ENCODE measurements at places on chromosomes 2 and 18.

DNA sequence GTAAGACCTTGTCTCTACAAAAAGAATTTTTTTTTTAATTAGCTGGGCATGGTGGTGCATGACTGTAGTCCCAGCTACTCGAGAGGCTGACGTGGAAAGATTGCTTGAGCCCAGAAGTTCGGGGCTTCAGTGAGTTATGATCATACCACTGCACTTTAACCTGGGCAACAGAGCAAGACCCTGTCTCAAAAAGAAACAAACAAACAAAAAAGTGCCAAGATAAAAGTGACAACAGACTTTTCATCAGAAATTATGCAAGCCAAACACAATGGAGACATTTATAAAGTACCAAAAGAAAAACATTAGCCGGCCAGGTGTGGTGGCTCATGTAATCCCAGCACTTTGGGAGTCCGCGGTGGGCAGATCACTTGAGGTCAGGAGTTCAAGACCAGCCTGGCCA is 26.7 kb downstream of the HADHA start:
- DNase-seq, result no peak

GRCh38 chr2:20652673-20653575 is 2.0 kb upstream of the HS1BP3 start:
- DNase-seq, result no peak

- no peak for DNase-seq
Observed at GRCh38 chr2:82839036-82839435, 1620.0 kb downstream of the SUCLG1 start.

DNA sequence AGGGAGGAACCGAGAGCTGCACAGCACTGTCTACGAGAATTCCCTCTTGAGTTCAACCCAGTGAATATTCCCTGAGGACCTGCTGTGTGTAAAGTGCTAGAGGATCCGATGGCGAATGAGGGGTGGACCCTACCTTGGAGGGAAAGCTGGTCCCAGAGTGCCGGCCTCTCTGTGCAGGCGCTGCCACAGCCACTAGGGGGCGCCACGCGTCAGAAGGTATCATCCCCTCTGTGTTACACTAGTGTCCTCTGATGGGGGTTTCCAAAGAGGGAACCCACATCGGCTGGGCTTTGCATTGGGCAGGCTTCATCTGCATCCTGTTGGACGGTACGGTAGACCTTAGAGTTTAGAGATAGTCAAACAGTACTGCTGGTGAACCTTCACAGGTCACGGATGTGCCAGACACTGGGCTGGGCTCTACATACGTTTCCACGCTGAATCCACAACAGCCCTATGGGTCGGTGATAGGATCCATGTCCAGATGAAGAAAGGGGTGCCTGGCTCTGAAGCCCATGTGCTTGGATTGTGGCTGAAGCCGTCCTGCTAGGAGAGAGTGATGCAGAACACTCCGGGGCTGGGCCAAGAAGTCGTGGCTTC is 39.0 kb downstream of the COA5 start:
- DNase-seq, result peak; percentile 92

DNA sequence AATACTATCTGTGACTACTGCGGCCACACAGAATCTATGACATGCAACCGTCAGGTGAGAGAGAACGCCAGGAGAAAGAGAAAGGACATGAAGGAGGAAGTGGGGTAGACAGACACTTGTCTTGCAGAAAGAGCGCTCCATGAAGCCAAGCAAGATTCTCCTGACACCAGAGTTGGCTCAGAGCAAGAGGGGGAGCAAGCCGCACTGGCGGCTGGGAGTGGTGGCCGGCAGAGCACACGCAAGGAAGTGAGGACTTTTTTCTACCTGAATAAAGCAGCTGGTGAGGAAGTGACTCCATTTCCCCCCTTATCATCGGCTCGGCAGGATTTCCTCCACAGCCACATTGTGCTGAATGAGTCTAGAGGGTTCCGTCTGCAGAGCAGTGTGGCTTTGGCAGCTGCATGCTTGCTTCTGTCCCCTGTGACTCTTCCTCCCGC is 181.6 kb downstream of the BCL2 start:
- no peak for DNase-seq

DNA sequence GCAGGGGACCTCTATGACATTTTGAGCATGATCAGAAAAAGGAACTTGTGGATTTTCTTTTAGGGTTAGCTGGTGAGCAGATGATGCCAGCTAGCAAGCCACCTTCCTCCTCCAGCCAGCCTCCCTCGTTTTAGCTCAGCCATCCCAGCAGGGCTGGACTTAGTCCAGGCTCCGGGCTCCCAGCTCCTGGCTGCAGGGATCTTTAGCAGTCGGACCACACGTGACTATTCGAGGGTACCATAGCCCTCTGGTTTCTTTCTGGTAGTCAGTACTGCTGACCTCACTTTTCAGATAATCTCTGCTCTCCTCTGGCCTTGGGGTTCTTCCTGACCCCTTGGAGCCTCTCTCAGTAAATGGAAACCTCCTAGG is 31.8 kb downstream of the NCK2 start:
- no peak for DNase-seq

DNA sequence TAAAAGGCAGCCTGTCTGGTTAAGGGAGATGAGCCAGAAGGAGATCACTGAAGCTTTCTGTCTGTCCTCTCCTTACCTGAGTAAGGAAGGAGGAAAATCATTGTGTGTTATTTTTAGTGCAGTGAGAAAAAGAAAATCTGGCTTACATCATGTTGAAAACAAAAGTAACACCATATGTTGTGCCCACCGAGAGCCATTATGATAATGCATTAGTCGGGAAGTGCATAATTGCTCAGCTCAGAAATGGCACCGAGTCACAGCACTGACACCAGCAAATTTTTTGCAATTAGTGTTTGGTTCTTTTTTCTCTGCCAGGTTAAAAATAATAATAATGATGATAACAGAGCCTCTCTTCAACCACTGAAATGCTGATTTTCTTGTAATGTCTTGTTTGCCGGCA is 46.6 kb downstream of the HNMT start:
- DNase-seq, result no peak

DNA sequence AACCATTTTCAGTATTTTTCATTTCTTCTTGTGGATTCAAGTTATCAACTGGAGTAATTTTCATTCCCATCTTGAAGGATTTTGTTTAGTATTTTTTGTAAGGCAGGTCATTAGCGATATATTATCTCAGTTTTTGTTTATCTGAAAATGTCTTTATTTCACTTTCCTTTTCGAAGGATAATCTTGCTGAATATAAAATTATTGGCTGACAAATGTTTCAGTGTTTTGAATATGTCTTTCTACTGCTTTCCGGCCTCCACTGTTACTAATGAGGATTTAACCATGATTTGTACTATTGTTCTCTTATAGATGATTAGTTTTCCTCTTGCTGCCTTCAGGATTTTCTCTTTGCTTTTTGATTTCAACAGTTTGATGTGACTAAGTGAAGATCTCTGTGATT is 58.3 kb upstream of the ZNF396 start:
- DNase-seq, result no peak

- no peak for DNase-seq
Observed at GRCh38 chr2:69584127-69584889, 59.2 kb downstream of the AAK1 start.

DNA sequence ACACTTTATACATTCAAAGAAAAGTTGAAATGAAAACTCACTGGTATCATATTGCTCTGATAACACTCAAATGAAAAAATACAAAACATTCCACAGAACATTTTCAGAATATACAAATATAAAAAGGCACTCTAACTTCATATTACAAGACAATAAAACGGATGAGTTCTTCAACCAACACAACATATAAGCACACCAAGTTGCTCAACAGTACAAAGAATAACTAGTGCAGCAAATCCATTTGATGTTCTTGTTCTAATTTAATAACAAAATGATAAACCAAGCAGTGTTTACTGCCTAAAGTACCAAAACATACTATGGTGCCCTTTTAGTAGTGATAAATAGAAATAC is 60.8 kb upstream of the PGAP1 start:
- no peak for DNase-seq

DNA sequence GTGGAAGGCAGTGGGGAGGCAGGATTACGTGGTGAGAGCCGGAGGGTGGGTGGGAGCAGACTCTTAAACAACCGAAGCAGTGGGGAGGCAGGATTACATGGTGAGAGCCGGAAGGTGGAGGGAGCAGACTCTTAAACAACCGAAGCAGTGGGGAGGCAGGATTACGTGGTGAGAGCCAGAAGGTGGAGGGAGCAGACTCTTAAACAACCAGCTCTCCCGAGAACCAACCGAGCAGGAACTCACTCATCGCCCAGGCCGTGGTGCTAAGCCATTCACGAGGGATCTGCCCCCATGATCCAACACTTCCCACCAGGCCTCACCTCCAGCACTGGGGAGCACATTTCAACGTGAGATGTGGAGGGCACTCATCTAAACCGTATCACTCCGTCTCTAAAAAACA is 87.7 kb downstream of the RTP5 start:
- DNase-seq, result no peak

- DNase-seq, result no peak
Observed at GRCh38 chr2:52639692-52640091, 1127.9 kb upstream of the CHAC2 start.

DNA sequence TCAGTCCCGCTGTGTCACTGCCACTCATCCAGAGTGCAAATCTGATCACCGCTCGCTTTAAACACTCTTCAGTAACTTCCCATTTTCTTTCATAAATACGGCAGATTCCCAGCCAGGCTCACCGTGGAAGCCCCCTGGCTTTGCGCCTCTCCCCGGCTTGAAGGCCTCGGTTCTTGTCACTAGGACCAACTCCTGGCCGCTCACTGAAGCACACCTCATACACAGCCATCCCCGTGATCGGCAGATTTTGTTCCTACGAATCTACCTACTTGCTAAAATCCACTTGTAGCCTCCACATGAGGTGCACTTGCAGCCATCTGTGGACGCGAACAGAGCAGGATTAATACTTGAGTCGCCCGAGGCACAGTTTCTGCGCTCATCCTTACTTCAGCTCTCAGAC is 462.4 kb upstream of the MYT1L start:
- DNase-seq, result no peak

- no peak for DNase-seq
Observed at GRCh38 chr2:151009437-151010175, 252.1 kb downstream of the RBM43 start.

DNA sequence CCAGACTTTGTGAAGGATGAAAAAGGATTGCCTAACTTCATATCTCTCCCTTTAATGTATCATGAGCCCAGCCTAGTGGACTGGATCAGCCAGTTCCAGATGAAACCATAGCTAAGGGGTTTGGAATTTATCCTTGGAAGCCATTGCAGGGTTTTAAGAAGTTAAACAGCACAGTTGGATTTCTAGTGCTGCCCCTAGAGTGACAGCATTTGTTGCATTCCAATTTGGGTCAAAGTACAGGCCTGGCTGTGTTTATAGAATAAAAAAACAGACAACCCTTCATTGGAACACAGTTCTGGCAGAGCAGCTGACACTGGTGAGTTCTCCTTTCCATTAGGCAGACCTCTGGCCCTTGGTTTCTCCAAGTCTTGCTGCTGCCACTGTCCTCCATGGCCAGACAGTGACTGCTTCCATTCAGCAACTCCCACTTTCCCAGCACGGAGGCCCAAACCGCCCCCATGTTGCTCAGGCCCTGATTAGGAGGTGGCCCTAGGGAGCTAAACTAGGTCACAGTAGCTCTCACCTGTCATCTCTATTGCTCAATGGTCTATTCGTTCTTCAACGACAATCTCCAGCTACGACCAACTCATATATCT is 8.0 kb downstream of the GPR39 start:
- DNase-seq, result no peak

GRCh38 chr18:46891742-46892214 is 25.5 kb downstream of the PIAS2 start:
- no peak for DNase-seq

- DNase-seq, result peak; percentile 15
Observed at GRCh38 chr18:23918395-23919032, 96.0 kb upstream of the TTC39C start.

GRCh38 chr2:202317080-202317857 is 51.7 kb downstream of the NOP58 start:
- DNase-seq, result no peak

DNA sequence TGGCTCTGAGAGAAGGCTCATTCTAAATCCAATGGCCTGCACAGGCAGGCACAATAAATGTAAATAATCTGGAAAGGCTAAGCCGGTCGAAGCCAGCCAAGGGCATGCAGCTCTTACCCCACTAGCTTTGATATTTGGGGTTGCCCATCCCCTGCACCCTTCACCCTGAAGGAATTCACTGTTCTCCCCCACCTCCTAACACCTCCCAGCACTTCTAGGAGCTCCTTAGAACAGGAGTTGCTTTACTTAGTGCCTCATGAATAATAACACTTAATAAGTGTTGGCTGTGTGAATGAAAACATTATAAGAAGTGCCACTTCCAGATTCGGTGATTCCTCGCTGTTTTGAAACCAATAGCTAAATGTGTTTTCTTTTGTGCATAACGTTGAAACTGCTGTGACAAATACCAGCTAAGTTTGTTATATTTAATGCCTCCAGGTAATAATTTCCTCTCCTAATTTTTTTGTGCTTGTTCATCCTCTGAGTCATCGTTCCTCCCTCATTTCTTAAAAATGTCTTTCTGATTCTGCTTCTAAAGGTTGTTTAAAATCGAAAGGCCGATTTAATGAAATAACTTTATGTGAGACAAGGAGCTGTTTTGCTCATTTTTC is 458.8 kb downstream of the METTL4 start:
- no peak for DNase-seq

DNA sequence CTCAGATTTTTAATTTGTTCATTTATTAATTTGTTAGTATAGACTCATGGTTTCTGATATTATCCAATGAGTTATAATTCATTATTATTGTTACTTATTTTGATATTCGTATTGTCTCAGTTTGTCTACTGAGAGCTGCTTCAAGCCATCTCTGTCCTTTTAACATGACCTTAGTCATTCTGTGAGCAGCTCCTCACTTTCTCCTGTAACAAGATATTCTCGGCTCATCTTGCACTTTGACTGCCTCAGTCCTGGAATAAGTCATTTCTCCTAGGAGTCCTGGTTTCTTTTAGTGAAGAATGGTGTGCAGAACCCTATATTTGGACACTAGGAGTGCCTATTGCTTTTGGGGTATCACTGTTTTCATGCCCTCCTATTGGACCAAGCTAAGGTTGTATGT is 13.2 kb downstream of the ASB1 start:
- no peak for DNase-seq

- no peak for DNase-seq
Observed at GRCh38 chr2:70886541-70886987, 49.1 kb upstream of the ATP6V1B1 start.

DNA sequence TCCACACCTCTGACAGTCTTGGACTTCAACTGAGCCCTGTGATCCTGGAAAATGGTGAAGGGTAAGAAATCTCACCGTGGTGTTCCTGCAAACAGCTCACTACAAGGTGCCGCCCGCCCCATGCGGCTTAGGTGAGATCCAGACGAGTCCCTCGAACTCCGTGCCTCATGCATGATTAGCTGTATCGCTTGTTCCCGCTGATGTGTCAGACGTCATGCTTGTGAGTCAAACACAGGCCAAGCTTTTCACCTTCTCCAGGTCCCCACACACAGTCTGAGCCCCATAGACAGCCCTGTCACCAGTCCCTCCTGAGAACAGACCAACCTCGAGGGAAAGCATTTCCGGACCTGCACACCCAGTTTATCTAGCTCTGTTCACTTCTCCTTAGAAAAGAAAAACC is 740.5 kb downstream of the GALR1 start:
- DNase-seq, result no peak

- no peak for DNase-seq
Observed at GRCh38 chr2:188693111-188693510, 281.1 kb upstream of the COL3A1 start.

Measured in HuH-7.5 (cell line).